Caco-2 (cell line): ENCODE measurements at places on chromosomes 12 and 14. TPM values are rescaled to one million over a fixed set of nuclear protein-coding genes. Genes with fewer than 3 reads are reported as not detected.

- no peak for DNase-seq
Measured at GRCh38 chr14:100423317-100424010, 100.3 kb downstream of the SLC25A47 start.

DNA sequence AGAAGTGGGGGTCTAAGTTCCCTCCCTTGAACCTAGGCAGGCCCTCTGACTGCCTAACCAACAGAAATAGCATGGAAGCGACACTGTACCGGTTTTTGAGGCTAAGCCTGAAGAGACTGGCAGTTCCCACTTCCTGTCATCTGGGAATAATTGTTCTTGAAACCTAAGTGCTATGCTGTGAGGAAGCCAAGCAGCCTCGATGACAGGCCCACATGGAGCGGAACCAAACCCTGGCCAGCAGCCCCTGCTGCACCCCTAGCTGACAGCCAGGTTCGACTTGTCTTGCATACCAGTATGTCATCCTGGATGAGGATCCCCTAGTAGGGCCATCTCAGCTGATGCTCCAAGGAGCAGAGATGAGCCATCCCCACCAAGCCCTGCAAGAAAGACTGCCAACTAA is 6.4 kb upstream of the GPR68 start:
- DNase-seq = no peak

GRCh38 chr14:59376686-59377085 is 88.5 kb downstream of the GPR135 start:
- no peak for DNase-seq

DTX1 gene
- total RNA-seq = not detected in 2 replicates

DNA sequence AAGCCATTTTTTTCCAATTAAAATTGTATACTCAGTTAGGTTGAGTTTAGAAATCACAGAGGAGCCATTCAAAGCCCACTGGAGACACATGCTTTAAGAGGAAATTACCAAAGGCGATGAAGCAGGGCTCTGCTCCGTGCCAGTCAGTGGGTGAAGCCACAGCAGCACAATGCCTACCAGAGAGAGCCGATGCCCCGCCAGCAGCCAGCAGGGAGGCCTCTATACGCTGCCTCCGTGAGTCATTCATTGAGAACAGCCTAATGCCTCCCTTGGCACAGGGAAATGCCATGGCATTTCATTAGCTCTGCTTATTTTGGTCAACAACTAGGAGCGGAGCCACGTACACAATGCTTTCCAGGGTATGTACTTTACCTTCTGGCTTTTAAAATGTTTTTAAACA is 197.8 kb upstream of the FRMD6 start:
- no peak for DNase-seq

AKAP6 gene
- 3.0 and 3.4 TPM in 2 replicates for total RNA-seq

DNA sequence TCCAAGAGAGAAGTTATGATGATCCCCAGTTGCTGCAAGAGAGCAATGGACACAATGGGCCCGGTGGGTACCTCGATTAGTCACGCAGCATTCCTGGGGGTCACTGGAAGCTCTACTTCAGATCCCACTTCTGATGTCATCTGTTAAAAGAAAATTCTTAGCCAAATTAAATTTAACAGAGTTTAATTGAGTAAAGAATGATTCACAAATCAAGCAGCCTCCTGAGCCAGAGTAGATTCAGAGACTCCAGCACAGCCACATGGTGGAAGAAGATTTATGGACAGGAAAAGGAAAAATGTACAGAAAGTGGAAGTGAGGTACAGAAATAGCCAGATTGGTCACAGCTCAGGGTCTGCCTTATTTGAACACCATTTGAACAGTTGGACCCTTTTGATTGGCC is 107.5 kb downstream of the SPTSSA start:
- DNase-seq = no peak

BEGAIN gene
- total RNA-seq = 0.54 TPM in 1 of 2 replicates, not detected in the other

ZFP36L1 gene
- 94.8 and 103 TPM in 2 replicates for total RNA-seq

- DNase-seq = no peak
Measured at GRCh38 chr12:75389061-75389460, 1.8 kb upstream of the GLIPR1L2 start.

SPIC gene
- total RNA-seq = not detected in 2 replicates

LRTM2 gene
- total RNA-seq = 0.51 TPM in 1 of 2 replicates, not detected in the other

CCDC175 gene
- total RNA-seq = not detected in 2 replicates

- DNase-seq = no peak
Measured at GRCh38 chr12:60209933-60210332, 614.1 kb downstream of the SLC16A7 start.

- DNase-seq = no peak
Measured at GRCh38 chr12:27564612-27565213, 40.7 kb downstream of the PPFIBP1 start.

- no peak for DNase-seq
Measured at GRCh38 chr12:70186436-70186835, 56.8 kb upstream of the CNOT2 start.

PSMD9 gene
- total RNA-seq = 53.0 and 63.3 TPM in 2 replicates

GRCh38 chr12:3311027-3311402 is 180.0 kb upstream of the PRMT8 start:
- peak; percentile 47 for DNase-seq

TCL1B gene
- total RNA-seq = not detected in 2 replicates

GPR65 gene
- total RNA-seq = not detected in 2 replicates

DNA sequence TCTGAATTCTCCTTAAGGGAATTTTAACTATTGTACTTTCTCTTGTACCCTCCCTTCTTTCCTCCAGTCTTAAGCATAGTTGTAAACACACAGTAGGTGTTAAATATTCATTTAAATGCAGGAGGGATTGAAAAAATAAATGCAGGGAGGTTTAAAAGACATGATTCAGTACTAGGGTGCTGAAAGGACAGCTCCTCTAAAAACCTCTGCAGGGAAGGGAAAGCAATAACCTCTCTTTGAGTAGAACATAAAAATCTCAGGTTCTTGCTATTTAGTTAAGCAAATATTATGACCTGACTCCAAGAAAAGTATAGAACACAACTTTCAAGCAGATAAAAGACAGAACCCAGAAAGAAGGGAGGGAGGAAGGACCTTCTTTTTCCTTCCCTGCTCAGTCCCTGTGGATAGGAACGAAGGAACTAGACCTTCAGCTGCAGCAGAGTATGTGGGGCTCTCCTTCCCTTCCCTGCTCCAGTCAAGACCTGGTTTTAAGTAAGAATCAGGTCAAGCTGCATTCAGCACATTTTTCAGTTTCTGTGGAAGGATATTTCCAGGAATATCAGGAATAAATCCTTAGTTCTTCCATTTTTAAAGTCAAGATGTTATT is 4.7 kb downstream of the MAP3K9 start:
- DNase-seq = no peak

- DNase-seq = no peak
Measured at GRCh38 chr12:101838628-101839323, 8.0 kb upstream of the GNPTAB start.

- no peak for DNase-seq
Measured at GRCh38 chr14:66955159-66955558, 234.1 kb upstream of the GARIN2 start.

SERPINA3 gene
- total RNA-seq = 1.3 and 2.3 TPM in 2 replicates

DNA sequence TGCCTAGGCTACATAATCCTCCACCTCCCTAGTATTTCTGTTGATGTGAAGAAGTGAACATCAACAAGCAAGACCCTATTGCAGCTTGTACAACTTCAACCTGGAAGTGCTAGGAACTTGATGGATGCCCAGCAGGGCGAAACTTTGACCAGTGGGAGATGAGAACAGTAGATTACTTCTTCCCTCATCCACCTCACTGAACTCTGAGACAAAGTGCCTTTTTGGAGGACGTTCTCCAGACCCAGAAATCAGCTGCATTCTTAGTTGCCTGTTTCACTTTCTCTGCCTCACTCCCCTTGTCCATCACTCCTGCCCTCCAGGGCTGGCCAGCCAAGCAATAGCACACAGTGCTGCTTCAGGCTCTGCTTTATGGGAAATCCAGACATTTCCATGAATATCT is 683.4 kb downstream of the GALC start:
- DNase-seq = no peak

RNF212B gene
- not detected in 2 replicates for total RNA-seq

GRCh38 chr14:92603309-92604242 is 90.0 kb downstream of the RIN3 start:
- no peak for DNase-seq

- DNase-seq = no peak
Measured at GRCh38 chr12:2796187-2796666, 1.5 kb downstream of the FKBP4 start.

OR6C75 gene
- not detected in 2 replicates for total RNA-seq

DNA sequence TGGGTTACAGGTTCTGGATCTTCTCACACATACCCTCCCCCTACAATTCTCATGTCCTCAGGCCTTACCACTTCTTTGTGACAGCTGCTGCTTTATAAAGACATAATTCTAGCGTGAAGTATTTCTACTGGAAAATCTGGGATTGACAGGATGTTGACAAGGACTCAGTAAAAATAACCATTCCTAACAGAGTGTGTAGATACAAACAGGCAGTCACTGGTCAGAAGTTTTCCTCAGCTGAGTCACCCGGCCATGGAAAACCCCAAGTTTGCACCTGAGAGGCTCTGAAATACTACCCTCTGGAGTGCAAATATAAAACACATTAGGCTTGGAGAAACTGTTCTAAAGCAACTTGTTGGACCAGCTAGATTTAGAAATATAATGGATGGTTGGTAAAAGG is 54.4 kb downstream of the SPPL3 start:
- DNase-seq = no peak

HOXC9 gene
- 2.9 and 3.1 TPM in 2 replicates for total RNA-seq

GRCh38 chr12:88247241-88247643 is 105.1 kb downstream of the TMTC3 start:
- no peak for DNase-seq

LRRC10 gene
- not detected in 2 replicates for total RNA-seq

- no peak for DNase-seq
Measured at GRCh38 chr12:32230613-32230993, 124.0 kb downstream of the BICD1 start.

GRCh38 chr12:113697651-113698509 is 226.2 kb upstream of the LHX5 start:
- DNase-seq = no peak

FBXO21 gene
- 37.3 and 44.5 TPM in 2 replicates for total RNA-seq

DNA sequence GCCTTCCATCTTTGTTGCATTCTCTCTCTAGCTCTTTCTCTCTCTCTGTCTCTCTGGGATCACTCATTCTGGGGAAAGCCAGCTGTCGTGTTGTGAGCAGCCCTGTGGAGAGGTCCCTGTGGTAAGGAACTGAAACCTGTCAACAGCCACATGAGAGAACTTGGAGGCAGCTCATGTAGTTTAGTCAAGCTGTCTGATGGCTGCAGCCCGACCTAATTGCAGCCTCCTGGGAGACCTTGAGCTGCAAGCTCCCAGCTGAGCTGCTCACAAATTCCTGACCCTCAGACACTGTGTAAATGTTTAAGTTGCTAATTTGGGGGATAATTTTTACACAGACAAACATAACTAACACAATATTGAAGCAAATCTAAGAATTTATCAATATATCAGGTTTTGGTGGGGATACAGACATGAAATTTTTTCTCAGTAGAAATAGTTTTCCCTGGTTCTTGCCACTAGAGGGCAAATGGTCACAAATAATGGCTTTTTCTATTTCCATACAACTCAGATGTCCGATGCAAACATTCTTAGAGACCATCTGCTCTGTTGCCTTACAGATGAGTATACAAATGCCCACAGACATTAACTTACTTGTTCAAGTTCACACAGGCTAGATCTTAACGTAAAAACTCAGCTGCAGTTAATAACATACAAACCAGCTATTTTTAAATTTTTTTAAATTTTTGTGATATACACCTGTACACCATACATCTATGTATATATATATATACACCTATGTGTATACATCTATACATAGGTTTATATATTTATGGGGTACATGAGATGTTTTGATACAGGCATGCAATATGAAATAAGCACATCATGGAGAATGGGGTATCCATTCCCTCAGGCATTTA is 15.5 kb upstream of the KRR1 start:
- DNase-seq = peak; percentile 28

DNA sequence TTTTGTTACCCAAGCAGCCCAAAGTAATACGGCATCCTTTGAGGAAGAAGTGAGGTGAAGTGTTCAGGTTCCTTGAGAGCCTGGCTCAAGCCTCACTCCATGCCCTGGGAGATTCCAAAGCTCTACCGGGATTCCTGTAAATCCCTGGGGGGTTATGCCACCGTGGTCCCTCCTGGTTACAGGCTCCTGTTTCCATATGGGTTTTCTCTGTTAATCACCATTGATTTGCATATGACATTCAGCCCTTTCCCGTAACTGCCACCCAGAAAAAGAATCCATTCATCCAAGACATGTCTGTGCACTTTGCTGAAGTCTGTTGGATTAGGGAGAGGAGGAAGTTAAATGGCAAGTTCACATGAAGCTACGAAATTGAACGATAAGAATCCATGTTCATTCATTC is 27.9 kb upstream of the CCDC60 start:
- DNase-seq = no peak

GRCh38 chr12:3328081-3328480 is 162.9 kb upstream of the PRMT8 start:
- no peak for DNase-seq

DNA sequence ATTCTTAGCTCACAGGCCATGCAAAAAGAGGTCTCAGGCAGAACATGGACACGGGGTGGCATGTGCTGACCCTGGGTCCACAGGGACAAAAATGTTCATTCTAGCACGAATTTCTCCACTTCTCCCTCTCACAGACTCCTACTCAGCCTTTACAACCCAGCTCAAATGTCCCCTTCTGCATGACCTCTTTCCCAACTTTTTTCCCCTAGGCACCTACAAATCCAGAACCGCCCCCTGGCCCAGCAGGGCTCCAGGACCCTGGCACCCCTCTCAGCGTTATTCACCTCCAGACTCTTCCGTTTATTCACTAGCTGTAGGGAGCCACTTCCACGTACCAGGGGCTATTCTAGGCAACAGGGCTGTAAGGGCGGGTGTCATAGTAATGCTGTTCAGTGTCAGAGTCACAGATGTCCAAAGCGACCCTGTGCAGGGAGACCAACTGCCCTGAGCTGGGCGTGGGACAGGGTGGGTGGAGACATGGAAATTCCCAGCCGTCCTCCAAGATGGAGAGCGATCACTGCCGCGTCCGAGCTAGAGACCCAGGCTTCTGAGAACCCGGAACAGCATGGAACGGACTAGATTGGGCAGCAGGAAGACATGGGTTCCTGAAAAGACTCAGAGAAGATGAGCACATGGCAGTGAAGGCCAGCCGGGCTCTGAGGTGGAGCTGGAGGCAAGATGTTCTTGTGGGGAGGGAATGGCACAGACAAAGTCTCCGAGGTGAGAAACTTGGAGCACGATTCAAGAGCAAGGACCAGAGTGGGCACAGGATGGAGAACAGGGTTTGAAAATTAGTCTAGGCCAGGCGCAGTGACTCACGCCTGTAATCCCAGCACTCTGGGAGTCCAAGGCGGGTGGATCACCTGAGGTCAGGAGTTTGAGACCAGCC is 274.9 kb upstream of the RTL1 start:
- DNase-seq = no peak

NINJ2 gene
- total RNA-seq = 6.5 and 7.0 TPM in 2 replicates

HELB gene
- 3.4 and 3.9 TPM in 2 replicates for total RNA-seq

DNA sequence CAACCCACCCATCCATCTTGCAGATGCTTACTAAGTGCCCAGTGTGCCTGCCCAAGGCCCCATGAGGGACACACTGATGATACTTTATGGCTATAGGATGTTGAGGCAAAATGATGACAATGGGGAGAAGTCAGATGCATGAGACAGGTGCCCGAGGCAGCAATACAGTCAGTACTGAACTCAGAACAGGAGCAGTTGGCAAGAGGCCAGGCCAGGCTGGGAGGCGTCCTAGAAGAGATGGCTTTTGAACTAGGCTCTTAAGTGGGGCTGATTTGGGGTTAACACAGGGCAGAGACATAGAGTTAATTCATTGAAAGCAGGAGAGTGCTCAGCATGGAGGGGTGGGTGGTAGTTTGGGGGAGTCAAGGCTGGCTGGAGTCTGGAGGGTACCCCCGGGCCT is 15.6 kb downstream of the PLBD2 start:
- DNase-seq = no peak

- DNase-seq = no peak
Measured at GRCh38 chr12:111359231-111359913, 9.5 kb downstream of the PHETA1 start.
